Activated CD8-positive, alpha-beta T cell treated with anti-CD3 and anti-CD28 coated beads for 36 hours (primary cell): ENCODE measurements at places on chromosomes 3 and 15. TPM values are rescaled to one million over a fixed set of nuclear protein-coding genes. Genes with fewer than 3 reads are reported as not detected.

LRTM1 gene
- not detected for total RNA-seq

TMEM207 gene
- not detected for total RNA-seq

BRPF1 gene
- 28.2 TPM for total RNA-seq

CACNA2D2 gene
- 2.1 TPM for total RNA-seq

DPPA4 gene
- 1.4 TPM for total RNA-seq

SMCO1 gene
- total RNA-seq, result not detected

DOCK3 gene
- 4.2 TPM for total RNA-seq

HYAL3 gene
- 4.1 TPM for total RNA-seq

RAB11A gene
- 113 TPM for total RNA-seq

PARP15 gene
- 14.0 TPM for total RNA-seq

CTXN2 gene
- total RNA-seq, result not detected

CELF6 gene
- 0.20 TPM for total RNA-seq

LRRC31 gene
- not detected for total RNA-seq

ATP13A5 gene
- not detected for total RNA-seq

DUOXA2 gene
- not detected for total RNA-seq

GOLGA8G gene
- total RNA-seq, result not detected

EPHB1 gene
- total RNA-seq, result not detected

ANAPC13 gene
- total RNA-seq, result 28.0 TPM

SAMMSON gene
- total RNA-seq, result not detected

EXD1 gene
- total RNA-seq, result not detected

NLGN1 gene
- not detected for total RNA-seq

TMEM40 gene
- not detected for total RNA-seq

SLC38A3 gene
- total RNA-seq, result 0.22 TPM

ARGFX gene
- not detected for total RNA-seq

SIDT1 gene
- total RNA-seq, result 21.0 TPM

P2RY14 gene
- 0.51 TPM for total RNA-seq

ADIPOQ gene
- total RNA-seq, result not detected

NFKBIZ gene
- 62.1 TPM for total RNA-seq

TRIM59 gene
- 27.8 TPM for total RNA-seq

GPD1L gene
- 9.2 TPM for total RNA-seq

AEN gene
- total RNA-seq, result 58.4 TPM

CKMT1B gene
- total RNA-seq, result 0.18 TPM

SOX2 gene
- not detected for total RNA-seq

TAGLN3 gene
- total RNA-seq, result 1.2 TPM

SLC25A36 gene
- total RNA-seq, result 102 TPM

MCTP2 gene
- 18.3 TPM for total RNA-seq

GRK7 gene
- total RNA-seq, result 0.09 TPM

PAQR5 gene
- not detected for total RNA-seq

AP3B2 gene
- 0.18 TPM for total RNA-seq

COL6A5 gene
- not detected for total RNA-seq

XXYLT1 gene
- 9.6 TPM for total RNA-seq

ZNF80 gene
- 2.3 TPM for total RNA-seq

CCDC39 gene
- total RNA-seq, result not detected

CPNE4 gene
- total RNA-seq, result not detected

FANCD2 gene
- 97.9 TPM for total RNA-seq

SNX4 gene
- 28.3 TPM for total RNA-seq

GOLGA6L4 gene
- 1.3 TPM for total RNA-seq

SEMA3B gene
- 2.3 TPM for total RNA-seq

MAGI1 gene
- 0.47 TPM for total RNA-seq

LNP1 gene
- total RNA-seq, result 2.5 TPM

ALAS1 gene
- total RNA-seq, result 54.6 TPM

SEMA3G gene
- not detected for total RNA-seq

LMAN1L gene
- 0.11 TPM for total RNA-seq

CSK gene
- total RNA-seq, result 254 TPM

APOD gene
- not detected for total RNA-seq

VPS8 gene
- 33.3 TPM for total RNA-seq
